NCI-H187 (cell line): ENCODE measurements at places on chromosomes 1 and 21.

DNA sequence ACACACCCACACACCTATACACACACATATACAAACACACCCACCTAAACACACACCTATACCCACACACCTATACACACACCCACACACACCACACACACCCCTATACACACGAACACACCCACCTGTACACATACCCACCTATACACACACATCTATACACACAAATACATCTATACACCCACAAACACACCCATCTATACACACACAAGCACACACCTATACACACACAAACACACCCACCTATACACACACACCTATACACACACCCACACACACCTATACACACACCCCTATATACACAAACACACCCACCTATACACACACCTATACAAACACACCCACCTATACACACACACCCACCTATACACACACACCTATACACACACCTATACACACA, 116.4 kb upstream of the VAMP3 start:
- no peak for DNase-seq

DNA sequence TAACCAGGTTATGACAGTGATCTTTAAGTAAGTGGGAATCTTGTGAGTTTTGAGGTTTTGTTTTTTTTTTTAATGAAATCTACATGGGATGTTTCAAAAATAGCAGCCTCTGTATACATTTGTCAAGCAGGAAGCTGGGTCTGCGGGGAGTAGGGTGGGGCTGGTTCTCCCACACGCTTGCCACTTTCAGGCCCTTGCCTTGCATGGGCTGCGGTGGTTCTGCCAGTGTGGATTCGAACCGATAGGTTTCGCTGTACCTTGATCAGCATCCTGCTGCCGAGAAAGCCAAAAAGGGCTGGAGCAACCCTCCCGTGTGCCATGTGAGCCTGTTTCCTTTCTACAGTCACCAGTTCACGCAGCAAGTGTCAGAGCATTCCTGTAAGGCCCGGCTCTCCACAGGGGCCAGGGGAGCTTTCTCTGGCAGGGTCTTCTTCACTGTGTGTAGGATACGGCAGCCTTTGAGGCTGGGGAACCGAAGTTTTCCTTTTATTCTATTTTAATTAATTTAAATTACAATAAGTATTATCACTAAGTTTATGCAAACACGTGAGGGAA, 79.2 kb upstream of the SAMD11 start:
- DNase-seq = no peak

DNA sequence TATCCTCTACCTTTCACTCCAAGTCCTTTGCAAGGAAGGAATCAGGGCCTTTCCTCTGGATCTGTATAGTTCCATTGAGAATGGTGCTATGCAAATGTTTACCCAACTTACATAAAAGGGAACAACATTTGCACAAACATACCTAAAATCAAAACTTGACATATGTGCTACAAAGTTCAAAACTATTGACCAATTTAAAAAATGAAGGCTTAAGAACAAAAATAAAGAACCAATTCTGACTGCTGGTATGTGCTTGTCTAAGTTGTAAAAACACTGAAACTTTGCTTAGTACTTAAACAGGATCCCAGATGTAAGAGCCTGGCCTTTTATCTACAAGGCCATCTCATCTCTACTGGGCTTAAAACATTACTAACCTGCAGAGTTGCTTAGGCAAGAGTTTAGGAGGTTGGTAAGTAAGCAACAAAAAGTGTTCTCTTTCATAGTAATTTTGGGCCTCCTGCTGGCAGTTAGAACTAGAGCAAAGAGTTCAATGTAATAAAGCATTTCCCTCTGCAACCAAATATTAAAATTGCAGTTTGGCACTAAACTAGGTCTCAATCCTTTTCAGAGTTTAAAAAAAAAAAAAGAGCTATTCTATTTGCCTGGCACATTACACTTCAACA, 2.0 kb downstream of the SCMH1 start:
- no peak for DNase-seq

- no peak for DNase-seq
These were observed 34.2 kb downstream of the ZNF496 start for GRCh38 chr1:247297263-247298123.

- DNase-seq = no peak
These were observed 7.5 kb upstream of the CBR3 start for GRCh38 chr21:36127250-36127904.

DNA sequence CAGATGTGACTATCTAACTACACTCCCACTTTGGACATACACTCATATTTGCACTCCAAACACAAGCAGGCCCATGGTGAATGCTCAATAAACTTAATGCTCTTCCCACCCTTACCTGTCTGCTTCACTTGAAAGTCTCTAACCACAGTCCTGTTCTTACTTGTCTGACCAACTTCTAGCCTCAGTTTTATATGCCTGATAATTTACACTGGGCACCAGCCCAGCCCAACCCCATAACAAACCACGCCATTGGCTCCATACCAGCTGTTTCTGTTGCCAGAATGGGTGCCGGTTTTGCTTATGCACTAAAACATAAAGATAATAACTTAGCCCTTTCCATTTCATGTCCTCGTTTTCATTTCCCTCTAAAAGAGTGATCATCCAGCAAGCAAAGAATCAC, 395.4 kb downstream of the NTNG1 start:
- DNase-seq = no peak

GRCh38 chr1:172378109-172378760, 42.2 kb upstream of the C1orf105 start:
- no peak for DNase-seq

GRCh38 chr1:111516005-111516535, 12.6 kb upstream of the ADORA3 start:
- DNase-seq = no peak

DNA sequence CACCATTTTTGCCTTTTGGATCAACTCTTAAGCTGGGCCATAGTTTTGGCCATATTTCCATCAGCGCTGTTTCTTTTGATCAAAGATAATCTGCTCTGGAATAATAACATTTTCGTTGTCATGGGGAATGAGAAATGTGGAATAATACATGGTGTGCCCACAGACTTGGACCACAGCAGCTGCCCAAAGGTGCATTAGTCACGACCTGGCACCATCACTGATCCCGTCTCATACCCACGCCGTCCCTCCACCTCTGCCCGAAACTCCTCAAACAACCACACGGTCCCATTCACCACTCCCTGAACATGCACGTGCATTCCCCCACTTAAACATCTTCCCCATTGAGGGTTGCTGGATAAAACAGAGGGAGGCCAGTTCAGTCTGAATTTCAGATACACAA, 76.9 kb downstream of the SLC66A1 start:
- no peak for DNase-seq

GRCh38 chr21:44817914-44818639, at the start of gene SUMO3:
TSS of gene SUMO3 (minus strand) at chr21:44818062. CDS start at chr21:44817968, 94 bp downstream.
- DNase-seq = peak; percentile 44

DNA sequence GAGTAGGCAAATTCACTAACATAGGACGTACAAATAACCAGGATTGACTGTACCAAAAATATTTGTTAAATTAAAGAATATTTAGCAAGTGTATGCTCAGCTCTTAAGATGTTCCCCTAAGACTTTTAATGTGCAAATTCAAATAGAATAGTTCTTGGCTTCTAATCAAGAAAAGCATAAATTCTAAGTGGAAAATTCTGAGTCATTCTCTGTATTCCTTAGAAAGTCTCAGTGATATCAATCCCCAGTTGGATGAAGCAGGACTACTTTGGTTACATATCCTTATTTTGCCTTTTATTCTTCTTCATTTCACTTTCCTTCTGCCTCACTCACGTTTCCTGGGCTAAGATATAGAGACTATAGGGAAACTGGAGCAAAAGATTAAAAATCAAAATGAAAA, 130.2 kb downstream of the IFI44 start:
- no peak for DNase-seq

DNA sequence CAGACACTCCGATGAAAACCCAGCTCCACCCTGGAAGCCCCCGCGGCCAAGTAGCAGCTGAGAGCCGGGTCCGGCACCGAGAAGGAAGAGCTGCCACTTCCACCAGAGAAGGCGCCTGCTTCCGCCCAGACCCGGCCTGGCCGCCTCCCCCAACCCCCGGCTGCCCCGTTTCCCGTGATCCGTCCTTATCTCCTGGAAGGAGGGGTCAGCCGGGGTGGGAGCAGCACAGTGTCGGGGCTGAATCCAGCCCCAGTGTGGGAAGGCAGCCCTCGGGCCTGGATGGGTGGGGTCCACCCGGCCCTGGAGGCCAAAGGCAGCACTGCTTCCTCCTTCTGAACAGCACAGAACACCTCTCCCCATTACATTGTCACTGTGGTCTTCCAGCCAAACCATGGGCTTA, 69.4 kb downstream of the MEGF6 start:
- DNase-seq = no peak

DNA sequence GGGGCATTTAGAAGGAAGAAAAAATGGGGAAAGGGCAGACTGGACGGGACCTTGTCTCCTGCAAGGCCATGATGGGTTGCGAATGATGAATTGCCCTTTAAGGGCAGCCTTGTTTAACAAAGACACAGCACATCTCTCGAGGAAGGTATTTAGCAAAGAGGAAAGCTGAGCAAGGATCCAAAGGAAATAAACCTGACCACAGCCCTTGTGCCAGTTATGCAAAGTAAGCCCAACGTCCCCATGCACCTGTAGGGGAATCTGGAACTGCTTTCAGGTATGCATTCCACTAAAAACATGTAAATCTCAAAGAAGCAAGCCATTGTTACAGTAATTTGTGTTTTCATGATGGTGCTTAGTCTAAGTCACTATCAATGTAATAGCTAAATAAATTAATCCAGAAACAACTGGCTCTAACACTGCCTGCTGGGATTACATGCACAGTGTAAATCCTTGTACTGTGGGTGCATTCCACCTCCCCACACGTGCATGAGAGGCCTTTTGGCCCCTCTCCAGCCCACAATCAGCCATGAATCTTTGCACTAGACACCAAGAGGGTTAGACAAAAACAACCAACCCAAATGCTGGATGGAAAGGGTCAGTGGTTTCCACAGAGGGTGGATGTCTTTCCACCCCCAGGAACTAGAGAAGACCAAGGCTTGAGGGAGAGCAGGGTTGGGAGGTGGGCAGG, 228.8 kb upstream of the KAZN start:
- DNase-seq = no peak

DNA sequence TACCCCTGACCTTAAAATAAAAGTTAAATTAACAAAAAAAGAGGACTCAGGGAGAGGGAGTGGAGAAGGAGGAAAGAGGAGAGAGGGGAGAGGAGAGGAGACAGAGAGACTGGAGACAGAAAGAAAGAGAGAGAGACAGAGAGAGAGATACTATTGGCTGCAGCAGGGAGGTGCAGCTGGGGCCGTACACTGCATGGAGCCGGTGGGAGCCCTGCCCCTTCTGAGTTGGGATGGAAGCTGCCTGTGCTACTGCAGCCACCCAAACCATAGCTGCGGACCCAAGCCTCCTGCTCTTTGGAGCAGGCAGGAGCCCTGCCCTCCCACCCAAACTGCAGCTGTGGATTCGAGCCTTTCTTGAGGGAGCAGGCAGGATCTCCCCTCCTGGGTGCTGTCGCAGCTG, 32.7 kb upstream of the HP1BP3 start:
- DNase-seq = no peak

GRCh38 chr1:99811075-99811474, 39.1 kb upstream of the AGL start:
- no peak for DNase-seq

- no peak for DNase-seq
These were observed 481 bp downstream of the TAL1 start for GRCh38 chr1:47231301-47232186.

DNA sequence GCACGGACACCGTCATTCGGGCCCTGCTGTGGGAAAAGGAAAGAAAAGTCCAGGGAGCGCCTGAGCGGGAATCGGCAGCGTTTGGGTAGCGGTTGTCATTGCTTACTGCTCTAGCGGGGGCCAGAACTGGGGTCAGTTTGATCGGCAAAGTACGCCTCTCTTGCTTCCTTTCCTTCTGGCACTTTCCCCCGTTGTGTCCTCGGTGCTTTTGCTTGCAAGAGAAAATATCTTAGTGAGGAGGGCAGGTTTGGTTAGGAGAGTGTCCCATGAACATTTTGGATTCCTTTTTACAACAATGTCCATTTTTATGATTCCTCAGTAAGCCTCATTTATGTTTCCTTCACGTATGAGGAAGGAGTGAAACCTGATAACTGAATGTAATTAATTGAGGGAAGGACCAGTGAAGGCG, 670 bp downstream of the ST3GAL3 start:
- DNase-seq = no peak

DNA sequence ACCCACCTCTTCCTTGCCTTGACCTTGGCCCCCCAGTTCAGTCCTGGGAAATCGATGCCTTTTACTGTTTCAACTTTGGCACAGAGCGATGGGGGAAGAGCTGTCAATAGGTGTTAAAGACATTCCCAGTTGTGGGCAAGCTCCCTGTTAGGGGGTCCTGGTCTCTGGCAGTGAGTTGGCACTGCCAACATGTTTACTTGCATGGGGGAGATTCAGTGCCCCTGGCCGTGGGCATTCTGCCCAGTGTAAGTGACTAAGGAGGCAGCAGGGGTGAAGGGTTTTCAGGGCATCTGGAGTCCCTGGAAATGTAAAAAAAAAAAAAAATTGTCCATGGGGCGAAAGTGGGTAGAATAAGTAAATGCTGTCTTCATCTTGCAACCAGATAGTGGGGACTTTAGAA, 407.0 kb downstream of the PTPRU start:
- DNase-seq = no peak

- no peak for DNase-seq
These were observed 12.5 kb upstream of the ATF3 start for GRCh38 chr1:212595787-212596714.

- DNase-seq = no peak
These were observed 7.6 kb downstream of the EDARADD start for GRCh38 chr1:236401698-236402097.

DNA sequence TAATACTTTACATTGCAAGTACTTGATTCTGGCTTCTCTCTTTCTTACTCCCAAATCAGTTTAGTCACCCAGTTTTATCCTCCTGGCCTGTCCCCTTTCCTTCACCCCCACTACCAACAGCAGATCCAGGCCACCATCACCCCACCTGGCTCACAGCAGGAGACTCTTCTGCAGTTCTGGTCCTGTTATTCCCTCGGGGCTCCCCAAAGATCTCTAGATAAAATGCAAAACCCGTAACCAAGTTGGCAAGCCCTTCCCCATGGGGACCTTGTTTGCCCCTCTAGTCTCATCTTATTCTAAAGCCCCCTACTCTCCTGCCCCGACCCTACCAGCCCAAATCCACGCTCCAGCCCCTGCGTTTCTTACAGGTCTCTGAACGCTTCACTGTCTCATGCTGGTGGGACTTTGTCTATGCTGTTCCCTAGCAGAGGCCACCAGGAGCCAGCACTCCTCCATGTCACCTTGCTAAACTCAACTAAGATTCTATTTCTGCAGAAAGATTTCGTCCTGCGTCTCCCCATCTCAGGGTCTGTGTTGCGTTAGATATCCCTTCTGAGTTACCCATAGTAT, 4.0 kb downstream of the ABCG1 start:
- DNase-seq = no peak
